ENCODE measurements at places on chromosomes 16 and 17. TPM values are rescaled to one million over a fixed set of nuclear protein-coding genes. Genes with fewer than 3 reads are reported as not detected.

DNA sequence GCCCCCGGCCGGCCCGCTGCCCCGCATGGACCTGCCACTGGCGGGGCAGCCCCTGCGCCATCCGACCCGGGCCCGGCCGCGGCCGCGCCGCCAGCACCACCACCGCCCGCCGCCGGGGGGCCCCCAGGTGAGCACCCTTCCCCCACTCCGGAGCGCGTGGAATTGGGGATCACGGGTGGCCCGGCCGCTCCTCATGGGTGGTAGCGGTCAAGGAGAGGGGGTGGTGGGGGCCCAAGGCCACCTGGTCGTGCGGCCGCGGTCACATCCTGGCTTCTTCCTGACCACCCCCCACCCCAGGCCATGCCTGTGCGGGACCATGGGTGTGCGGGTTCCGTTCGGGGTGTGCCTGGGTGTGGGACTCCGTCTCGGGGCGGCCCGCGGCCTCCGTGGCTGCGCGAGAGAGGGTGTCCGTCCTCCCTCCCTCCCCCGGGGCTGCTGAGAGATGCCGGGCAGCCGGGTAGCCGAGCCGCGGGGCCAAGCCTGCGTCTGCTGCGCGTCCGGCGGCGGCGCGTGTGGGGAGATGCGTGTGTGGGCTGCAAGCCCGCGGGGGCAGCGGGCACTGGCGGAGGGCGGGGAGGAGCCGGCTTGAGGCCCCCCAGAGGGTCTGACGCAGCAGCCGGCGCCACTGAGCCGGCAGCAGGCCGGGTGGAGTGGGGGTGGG is 6.8 kb downstream of the ACD start:
- no peak for DNase-seq

- no peak for DNase-seq
These were observed 101.3 kb upstream of the CHMP6 start for GRCh38 chr17:80890196-80890920.

ODAD4 gene
- polyA plus RNA-seq, result 0.50 TPM

CD7 gene
- polyA plus RNA-seq, result not detected

EFCAB5 gene
- 0.14 TPM for polyA plus RNA-seq

Measured in fibroblast of lung (primary cell).